ENCODE measurements at places on chromosomes 4 and X. TPM values are rescaled to one million over a fixed set of nuclear protein-coding genes. Genes with fewer than 3 reads are reported as not detected.

The RPS6KA6 gene
- polyA plus RNA-seq, result 1.9 TPM

The MND1 gene
- 2.8 TPM for polyA plus RNA-seq

The CTAG1A gene
- not detected for polyA plus RNA-seq

The PCDH19 gene
- polyA plus RNA-seq, result 0.12 TPM

The RHOXF1 gene
- polyA plus RNA-seq, result not detected

The CCDC160 gene
- 0.92 TPM for polyA plus RNA-seq

The MAGEH1 gene
- polyA plus RNA-seq, result 9.4 TPM

The TRO gene
- 71.5 TPM for polyA plus RNA-seq

The NOA1 gene
- 24.3 TPM for polyA plus RNA-seq

The IL1RAPL1 gene
- 0.13 TPM for polyA plus RNA-seq
